ENCODE measurements at places on chromosomes 12 and 14.

- DNase-seq, result no peak
Measured at GRCh38 chr14:72643317-72643801, 250.5 kb downstream of the DPF3 start.

DNA sequence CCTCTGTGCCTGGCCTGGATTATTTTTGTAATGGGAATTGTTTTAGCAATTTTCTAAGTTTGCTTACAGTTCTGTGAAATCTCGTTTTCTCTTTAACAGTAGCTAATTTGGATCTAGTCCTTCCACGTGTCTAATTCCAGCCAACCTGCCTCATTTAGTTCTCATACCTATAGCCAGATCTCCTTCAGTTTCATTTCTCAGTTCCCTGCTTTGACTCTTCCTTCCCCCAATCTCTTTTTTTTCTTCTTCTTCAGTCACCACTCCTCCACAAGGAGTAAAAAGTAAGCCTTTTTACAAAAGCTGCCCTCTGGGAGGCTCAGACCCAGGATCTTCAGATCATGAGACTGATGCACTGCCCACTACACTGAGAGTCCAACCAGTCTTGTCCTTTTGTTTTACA is 1.4 kb downstream of the THTPA start:
- DNase-seq, result no peak

- DNase-seq, result no peak
Measured at GRCh38 chr12:70645494-70646317, 8.5 kb upstream of the PTPRB start.

GRCh38 chr14:99159341-99160340 is 112.4 kb downstream of the BCL11B start:
- DNase-seq, result no peak

- DNase-seq, result no peak
Measured at GRCh38 chr14:85620947-85621346, 91.0 kb downstream of the FLRT2 start.

DNA sequence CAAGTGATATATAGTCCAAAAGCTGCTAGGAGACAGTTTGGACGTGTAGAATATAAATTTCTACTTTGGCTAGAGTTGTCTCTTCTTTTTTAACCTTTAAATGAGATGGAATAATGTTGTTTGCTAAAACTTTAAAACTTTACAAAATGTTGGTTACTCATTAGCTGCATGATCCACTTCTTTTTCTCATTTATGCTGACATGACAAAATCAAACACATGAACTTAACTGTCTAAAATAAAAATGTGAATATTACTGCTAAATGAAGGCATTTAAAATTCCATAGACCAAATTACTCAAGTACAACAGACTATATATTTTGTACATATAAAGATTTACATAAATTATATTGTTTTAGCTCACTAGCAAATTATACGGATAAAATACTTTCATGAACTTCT is 135.9 kb upstream of the ABCD2 start:
- DNase-seq, result no peak

- no peak for DNase-seq
Measured at GRCh38 chr12:58995666-58996363, 75.5 kb upstream of the LRIG3 start.

DNA sequence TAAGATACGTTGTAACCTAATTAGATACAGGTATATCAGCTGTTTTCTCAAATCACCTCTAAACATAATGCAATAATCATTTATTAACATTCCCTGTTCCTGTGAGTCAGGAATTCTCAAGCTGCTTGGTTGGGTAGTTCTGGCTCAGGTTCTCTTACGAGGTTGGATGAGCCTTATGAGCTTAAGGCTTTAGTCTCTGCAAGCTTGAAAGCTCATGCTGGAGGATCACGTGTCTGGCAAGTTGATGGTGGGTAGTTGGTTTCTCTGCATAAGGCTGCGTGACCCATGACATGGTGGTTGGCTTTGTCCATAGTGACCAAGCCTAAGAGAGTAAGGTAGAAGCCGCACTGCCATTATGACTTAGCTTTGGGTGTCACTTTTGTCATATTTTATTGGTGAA is 62.0 kb downstream of the PLEKHA5 start:
- no peak for DNase-seq

- DNase-seq, result no peak
Measured at GRCh38 chr12:127271776-127272175, 995.2 kb upstream of the TMEM132C start.

DNA sequence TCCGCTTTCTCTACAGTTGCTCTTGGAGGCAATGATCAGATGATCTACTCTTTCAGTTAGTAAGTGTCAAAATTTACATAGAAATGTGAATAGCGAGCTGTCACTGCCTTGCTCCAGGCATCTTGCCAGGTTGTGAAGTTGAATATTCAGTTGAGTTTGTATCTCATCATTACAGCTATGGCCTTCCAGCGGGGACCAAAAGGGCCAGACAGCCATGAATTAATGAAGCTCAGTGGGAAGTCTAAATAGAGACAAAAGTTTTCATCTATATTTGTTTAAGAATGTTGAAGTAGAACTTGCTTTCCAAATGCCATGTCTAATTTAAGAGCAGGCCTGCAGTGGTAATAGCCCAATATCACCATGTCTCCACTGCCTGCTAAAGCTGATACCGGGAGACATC is 387.8 kb downstream of the FLRT2 start:
- peak; percentile 71 for DNase-seq

DNA sequence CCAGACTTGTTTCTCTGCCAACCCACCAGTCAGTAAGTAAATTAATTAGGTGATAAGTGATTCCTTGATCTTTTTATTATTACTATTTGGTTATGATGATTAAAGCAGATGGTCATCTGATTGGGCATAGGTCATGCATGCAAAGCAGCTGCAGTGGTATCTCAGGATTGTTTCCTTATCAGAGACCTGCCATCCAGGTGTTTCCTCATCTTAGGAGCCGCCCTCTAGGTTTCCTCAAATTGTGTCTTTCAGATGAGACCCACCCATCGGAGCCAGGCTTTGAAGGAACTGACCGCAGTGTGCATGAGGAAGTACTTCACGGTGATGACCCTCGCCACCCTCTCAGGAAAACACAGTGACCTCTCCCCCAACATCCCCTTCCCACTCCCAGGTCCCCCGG is 63.3 kb downstream of the ZFP36L1 start:
- no peak for DNase-seq

DNA sequence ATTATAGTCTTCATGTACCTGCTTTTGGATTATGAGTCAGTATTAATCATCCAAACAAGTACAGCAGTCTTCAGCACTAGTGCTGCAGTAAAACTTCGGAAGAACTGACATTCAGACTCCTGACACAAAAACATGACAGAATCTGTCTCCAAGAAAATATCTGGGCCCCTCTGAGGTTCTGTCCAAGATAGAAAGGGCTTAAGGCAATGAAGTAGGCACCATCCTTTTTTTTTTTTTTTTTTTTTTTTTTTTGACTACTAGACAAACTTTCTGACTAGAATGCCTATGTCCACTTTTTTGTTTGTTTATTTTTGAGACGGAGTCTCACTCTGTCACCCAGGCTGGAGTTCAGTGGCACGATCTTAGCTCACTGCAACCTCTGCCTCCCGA is 112.5 kb downstream of the MED13L start:
- DNase-seq, result peak; percentile 17

- DNase-seq, result no peak
Measured at GRCh38 chr12:108102363-108102762, 26.7 kb upstream of the WSCD2 start.

- DNase-seq, result no peak
Measured at GRCh38 chr12:58530742-58531062, 389.6 kb downstream of the LRIG3 start.

DNA sequence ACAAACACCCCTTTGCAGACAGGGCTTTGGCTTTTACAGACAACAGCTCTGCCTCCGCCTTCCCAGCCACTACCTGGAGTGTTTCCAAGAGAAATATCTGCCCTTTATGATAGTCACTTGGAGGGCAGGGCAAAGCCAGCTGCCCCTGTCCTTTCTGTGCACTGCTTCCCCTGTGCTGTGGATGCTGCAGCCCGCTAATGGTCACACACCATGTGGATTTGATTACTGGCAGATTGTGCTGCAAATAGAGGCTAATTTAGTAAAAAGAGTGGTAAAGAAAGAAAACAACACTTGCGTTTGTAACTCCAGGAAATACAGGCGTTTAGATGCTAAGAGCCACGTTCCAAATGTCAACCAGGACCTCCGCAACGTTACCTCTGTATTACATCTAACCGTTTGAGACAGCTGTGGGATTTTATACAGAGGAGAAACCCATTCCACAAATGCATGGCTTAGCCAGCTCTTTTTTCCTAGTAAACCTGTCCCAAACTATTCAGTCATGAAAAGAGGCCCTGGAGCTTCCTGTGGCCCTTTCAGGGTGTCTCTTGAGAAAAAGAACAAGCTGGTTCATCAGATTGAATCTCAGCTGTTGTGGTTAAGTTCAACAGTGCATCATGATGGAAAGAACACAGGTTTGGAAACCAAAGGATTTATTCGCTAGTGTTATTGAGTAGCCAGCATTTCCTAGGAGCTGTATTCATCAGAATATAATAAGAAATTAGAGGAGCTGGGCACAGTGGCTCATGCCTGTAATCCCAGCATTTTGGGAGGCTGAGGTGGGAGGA is 30.1 kb upstream of the PWP1 start:
- DNase-seq, result no peak

GRCh38 chr12:9786726-9787717 is 26.3 kb upstream of the CD69 start:
- no peak for DNase-seq

GRCh38 chr12:122855928-122856831 is 20.9 kb downstream of the HIP1R start:
- DNase-seq, result no peak

DNA sequence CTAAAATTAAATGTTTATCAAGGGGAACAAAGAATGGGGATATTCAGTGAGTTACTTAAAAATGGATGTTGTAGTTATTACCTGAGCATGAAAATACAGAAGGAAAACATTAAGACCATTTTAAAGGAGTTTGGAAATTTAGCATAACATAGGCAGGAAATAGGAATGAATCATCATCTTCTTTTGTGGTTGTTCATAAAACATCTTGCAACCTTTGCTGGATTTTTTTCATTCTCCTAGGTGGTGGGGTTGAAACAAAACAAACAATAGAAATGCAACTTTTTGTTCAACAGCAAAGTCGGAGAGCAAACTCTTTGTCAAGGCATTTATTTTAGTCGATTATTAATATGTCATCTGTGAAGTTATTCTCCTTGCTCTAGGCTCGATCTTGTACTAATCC is 275.1 kb downstream of the IPO8 start:
- no peak for DNase-seq

GRCh38 chr12:116538076-116538591 is 21.0 kb upstream of the MAP1LC3B2 start:
- DNase-seq, result no peak

DNA sequence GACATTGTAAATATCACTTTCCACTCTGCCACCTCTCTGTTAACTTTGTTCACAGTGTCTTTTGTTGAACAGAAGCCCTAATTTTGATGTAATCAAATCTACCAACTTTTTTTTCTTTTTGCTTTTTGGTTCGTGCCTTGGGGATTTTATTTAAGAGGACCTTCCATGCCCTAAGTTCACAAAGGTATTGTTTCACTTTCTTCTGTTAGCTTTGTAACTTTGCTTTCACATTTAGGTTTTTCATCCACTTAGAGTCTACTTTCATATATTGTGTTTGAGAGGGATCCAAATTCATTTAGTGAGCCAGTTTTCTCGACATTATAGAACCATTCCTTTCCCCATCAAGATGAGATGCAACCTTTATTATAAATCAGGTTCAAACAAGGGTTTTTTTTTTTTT is 275.7 kb upstream of the CRY1 start:
- DNase-seq, result no peak

DNA sequence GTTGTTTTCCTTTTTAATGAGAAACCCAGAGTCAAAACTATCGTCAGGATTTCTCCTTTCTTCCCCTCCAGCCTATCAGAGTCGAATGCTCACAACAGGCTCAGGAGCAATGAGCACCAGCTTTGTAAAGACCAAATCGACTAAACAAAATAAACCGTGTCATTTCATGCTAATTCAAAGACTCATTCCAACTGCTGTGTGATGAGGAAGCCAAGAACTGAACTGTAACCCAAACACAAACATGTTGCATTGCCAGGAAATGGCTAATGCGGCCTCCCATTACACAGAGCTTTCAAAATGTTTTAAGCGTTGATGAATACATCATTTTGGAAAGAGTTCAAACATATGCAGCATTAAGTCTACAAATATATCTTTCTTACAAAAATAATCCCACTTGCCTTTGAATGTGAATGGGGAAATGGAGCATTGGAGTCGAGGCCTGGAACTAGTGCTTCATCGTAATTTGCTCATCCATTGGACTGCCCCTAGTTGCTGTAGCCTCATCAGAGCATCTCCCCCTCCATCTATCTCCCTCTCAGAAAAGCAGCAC is 349.5 kb downstream of the GXYLT1 start:
- DNase-seq, result no peak

GRCh38 chr14:24881116-24881893 is 168.6 kb downstream of the STXBP6 start:
- DNase-seq, result no peak

DNA sequence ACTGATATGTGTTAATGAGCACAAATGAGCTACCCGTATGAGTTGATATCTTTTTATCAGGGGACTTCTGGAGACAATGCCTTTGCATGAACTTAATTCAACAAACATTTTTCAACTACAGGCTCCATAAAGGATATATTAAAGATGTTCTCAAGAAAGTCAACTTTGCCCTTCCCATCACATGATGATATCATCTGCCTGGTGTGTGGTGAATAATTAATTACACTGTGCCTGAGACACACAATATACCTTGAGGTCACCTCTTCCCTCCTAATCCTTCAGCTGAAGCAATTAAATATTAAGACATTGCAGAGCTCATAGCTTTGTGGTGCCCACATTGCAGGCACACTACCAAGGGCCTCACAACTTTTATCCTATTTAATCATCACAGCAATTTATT is 22.3 kb upstream of the NTF3 start:
- no peak for DNase-seq

GRCh38 chr14:103186909-103187586 is 63.8 kb downstream of the TNFAIP2 start:
- no peak for DNase-seq

DNA sequence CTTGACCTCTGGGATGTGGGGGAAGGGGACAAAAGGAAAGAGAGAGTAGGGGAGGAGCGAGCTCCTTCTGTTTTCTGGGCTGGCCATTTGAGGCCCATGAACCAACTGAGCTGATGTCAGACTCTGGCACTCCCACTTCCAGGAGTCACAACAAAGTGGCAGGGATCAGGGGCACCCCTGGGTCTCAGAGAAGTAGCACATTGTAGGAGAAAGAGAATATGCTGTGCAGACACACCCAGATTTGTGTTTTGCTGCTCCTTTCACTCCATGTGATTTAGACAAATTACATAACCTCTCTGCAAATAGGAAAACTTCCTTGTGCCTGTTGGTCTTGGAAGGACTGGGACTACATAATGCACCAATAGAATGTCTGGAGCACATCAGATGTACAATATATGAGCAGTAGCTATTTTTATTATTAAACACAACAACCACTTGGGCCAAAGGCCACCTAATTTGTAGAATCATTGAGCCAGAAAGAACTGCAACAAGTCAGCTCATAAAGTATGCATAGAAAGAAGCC is 265.5 kb downstream of the ZFP36L1 start:
- no peak for DNase-seq

GRCh38 chr14:34460841-34461240 is 1.2 kb downstream of the SPTSSA start:
- no peak for DNase-seq

GRCh38 chr14:33611405-33612196 is 339.3 kb downstream of the EGLN3 start:
- DNase-seq, result no peak

GRCh38 chr14:90774316-90774715 is 41.9 kb downstream of the TTC7B start:
- DNase-seq, result no peak

- no peak for DNase-seq
Measured at GRCh38 chr14:105064001-105064400, 1.2 kb downstream of the GPR132 start.

GRCh38 chr14:92473261-92473968 is 40.2 kb upstream of the RIN3 start:
- DNase-seq, result no peak

Data from putamen (tissue), 1 donor.